ENCODE measurements at places on chromosomes 6 and 20.

GRCh38 chr6:104685871-104686549 lies 173.7 kb downstream of the HACE1 start:
- no peak for DNase-seq

GRCh38 chr6:143370812-143371370 lies 79.6 kb downstream of the ADAT2 start:
- DNase-seq = no peak

- DNase-seq = no peak
Measured at GRCh38 chr6:16402581-16402900, 164.2 kb downstream of the GMPR start.

GRCh38 chr20:25340380-25340779 lies 50.3 kb downstream of the ABHD12 start:
- no peak for DNase-seq

- no peak for DNase-seq
Measured at GRCh38 chr20:16290358-16290757, 282.9 kb downstream of the KIF16B start.

- DNase-seq = no peak
Measured at GRCh38 chr6:12333128-12333527, 43.0 kb downstream of the EDN1 start.

- DNase-seq = no peak
Measured at GRCh38 chr6:1667012-1667804, 57.5 kb downstream of the FOXC1 start.

DNA sequence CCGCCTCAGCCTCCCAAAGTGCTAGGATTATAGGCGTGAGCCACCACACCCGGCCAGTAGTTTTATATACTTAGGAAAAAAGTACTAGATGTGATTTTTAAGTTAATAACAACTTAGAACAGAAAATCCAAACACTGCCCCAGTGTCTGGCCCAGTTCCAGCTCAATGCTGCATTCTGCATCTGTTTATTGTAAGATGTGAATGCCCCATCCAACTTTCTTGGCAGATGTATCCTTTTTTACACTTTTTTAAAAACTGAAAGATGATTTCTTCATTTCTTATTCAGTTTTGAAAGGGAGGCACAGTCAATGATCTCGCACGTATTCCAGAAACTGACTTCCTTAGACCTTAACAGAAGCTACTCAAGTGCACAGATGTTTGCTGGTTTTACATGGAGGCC lies 85.6 kb upstream of the SRSF6 start:
- DNase-seq = no peak

DNA sequence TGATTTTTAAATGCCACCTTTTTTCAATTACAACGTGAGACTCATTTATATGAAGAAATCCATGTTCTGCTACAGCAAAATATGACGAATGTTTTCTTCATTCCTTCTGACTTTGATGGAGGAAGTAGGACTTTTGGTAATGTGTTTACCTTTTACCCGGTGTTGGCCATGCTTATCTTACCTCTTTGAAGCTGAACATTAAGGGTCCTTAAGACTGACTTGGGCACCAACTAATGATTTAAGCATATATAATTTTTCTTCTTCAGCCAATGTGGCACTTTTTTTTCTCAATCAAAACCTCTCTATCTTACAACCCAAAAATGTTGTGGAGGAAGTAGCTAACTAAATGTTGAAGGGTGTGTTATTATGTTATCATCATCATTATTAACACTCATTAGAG lies 337.5 kb downstream of the EPHA7 start:
- DNase-seq = no peak

DNA sequence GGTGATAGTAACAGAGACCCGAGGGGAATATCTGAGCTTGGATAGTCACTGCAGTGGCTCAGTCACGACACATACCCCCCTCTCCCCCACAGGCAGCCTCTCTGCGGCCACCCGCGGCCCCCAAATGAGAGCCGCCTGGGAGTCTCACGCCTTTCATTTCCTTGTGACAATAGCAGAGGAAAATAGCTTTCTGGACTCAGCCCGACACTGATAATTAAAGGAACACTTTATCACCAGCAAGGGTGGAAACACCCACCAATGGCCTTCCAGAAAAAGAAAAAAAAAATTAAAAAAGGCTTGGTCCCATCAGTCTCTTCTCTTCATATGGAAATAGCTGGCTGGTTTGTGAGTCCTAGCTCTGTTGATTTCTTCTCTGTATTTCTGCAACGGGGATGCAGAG lies 35.1 kb upstream of the KCNG1 start:
- no peak for DNase-seq

- no peak for DNase-seq
Measured at GRCh38 chr6:110628330-110628729, 151.9 kb upstream of the SLC22A16 start.

- no peak for DNase-seq
Measured at GRCh38 chr6:9140951-9141460, 705.7 kb upstream of the SLC35B3 start.

- no peak for DNase-seq
Measured at GRCh38 chr6:163902993-163903392, 488.5 kb downstream of the QKI start.

DNA sequence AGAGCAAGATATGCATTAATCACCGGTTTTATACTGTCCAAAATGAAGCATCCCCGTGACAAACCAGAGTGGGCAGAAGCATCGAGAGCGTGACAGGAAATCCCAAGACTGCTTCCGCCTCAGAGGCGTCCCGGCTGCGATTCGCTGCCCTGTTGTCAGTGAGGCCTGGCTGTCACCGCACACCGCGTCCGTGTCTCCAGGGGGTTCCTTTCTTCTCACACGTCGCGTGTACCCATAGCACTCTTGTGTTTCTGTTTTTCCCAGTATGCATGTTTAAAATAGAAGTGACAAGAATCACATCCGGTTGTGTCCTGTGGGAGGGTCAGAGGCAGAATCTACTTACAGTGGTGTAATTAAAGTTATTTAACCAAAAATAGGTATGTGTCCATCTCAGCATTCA lies 8.3 kb upstream of the ADRM1 start:
- DNase-seq = no peak

GRCh38 chr6:144395826-144396225 lies 110.7 kb downstream of the UTRN start:
- no peak for DNase-seq

DNA sequence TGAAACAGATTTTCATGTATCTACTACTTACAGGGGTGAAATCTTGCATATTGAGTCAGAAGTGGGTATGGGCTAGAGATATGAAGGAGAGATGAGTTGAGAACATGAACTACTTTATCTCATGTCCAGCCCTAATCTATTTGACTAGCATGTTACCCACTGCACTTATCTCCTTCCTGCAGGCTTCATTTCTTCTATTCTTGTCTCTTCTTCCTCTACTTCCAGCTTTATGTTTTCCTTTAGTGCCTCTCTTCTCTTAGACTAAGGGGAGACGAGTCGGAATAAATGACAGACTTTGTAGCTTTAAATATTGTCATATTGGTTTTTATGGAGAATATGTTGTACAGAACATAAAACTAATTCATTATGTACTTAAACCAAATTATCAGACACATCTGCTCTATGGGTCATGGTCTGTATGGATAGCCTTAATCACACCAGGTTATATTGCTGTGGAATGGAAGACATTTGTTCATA lies 5.3 kb downstream of the RAB32 start:
- no peak for DNase-seq

Measured in CD4-positive, alpha-beta T cell treated with Interleukin-4 for 4 hours (primary cell).